ENCODE measurements at places on chromosomes 12 and 14.

DNA sequence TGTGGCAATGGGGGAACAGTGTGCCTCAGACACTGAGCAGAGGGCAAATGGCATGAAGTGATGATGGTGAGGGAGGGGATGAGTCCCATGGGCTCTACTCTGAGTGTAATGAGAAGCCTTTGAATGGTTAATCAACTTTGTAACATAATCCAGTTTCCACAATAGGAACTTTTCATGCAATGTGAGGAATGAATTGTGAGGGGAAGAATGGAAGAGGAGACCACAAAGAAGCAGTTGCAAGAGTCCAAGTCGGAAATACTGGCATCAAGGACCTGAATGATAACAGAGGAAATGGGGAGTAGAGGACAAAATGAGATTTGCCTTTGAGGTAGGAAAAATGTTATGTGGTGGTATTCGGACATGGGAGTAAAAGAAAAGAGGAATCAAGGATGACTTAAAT is 476.9 kb upstream of the PRICKLE1 start:
- DNase-seq = no peak

DNA sequence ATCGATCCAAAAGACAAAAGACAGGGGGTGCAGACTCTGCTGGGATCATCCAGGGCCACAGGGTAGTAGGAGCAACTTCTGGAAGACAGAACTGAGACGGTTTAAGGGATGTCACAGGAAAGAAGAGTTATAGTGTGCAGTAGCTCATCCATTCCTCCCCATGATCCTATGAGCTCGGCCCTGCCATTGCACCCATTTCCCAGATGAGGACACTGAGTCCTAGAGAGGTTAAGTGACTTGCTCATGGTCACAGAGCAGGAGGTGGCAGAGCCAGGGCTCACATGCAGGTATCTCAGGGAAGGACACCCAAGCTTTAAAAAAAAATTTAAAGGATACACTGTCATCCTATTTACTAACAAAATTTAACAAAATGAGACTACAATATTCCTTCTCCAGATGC is 86.1 kb upstream of the FZD10 start:
- no peak for DNase-seq

DNA sequence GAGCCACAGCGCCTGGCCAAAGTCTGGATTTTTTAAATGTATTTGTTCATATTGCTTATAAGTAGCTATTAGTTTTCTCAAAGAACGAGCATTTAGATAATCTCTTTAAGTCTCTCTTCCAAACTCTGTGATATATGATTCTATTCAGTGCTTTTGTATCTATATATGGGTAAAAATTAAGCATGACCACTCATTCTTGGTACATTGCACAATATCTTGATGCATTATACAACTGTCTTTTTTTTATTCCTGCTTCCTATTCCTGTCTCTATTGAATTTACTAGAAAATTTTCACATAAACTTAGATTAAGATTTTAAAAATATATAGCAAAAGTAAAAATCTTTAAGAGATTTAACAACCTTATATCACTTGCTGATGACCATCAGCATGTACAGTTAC is 29.1 kb downstream of the SOCS2 start:
- no peak for DNase-seq

DNA sequence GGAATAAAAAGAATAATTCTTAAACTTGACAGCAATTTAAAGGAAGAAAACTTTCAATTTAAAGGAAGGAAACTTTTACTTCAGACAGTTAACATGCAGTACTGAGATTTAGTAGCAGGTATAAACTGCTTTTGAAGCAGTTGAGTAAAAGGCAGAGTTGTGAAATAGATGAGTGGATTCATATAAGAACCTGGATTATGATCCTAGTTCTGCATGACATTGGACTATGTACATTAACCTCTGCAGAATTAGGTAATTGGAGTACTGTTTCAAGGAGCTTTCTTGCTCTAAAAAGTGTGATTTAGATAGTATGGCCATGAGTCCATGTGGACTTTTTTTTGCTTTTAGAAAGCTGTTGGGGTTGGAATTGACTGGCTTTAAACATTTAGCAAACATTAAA is 29.7 kb downstream of the ATP2A2 start:
- no peak for DNase-seq

DNA sequence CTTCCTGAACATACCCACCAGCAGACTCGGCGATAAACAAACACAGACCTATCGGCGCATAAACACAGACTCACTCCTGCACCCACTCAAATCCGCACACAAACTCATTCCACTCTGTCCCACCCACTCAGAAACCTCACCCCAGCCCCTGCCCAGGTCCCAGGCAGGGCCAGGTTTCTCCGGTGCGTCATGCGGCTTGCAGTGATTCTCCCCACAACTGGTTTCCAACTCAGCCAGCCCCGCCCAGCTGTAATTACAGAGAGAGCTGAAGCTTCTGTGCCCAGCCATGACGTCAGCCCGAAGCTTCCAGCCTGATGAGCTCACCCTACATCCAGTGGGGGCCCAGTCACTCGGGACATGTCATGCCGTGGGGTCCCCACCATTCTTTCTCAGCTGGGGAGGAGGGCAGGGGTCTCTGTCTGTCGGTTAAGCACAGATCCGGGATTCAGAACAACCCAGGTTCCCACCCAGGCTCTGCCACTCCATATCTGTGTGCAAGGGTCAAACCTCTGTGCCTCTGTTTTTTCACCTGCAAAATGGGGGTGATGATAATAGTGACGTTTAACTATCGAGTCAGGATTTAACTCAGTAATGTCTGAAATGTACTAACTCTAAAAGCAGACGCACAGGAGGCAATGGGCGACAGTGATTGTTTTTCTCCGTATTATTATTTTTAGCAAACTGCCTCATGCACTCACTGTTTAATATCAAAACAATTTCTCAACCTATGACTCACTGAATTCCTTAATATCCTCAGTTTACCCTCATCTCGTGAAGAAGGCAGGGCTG is 2.3 kb upstream of the HSPB8 start:
- peak; percentile 8 for DNase-seq

DNA sequence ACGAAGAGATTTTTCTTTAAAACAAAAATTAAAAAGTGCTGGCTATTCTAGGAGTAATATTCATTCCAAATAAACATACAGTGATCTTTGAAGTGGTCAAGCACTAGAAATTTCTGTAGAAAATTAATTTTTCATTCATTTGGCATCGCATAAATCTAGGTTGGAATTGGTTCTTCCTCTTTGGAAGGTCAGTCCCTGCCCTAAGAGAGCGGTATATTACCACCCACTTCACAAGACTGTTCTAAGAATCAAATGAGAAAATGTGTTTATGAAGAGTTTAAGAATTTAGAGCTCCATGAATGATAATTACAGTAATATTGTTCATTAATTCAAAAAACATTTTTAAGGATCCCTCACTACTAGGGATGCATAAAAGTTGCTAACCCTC is 444 bp upstream of the GEMIN2 start:
- DNase-seq = no peak

DNA sequence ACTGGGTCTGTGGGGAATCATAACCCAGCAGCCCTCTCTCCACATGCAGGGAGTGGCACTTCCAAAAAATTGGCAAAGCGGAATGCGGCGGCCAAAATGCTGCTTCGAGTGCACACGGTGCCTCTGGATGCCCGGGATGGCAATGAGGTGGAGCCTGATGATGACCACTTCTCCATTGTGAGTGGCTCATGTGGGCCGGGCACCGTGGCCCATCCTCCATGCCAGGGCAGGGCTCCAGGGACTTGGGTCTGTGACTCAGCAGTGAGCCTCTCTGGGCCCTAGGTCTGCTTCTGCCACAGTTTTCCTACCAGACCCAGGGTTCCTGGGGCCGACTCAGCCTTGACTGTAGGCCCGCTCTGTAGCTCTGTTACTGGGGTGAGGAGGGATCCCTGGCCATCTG is 2.2 kb downstream of the NPFF start:
- DNase-seq = no peak

GRCh38 chr14:53390008-53390407 is 236.9 kb upstream of the DDHD1 start:
- no peak for DNase-seq

DNA sequence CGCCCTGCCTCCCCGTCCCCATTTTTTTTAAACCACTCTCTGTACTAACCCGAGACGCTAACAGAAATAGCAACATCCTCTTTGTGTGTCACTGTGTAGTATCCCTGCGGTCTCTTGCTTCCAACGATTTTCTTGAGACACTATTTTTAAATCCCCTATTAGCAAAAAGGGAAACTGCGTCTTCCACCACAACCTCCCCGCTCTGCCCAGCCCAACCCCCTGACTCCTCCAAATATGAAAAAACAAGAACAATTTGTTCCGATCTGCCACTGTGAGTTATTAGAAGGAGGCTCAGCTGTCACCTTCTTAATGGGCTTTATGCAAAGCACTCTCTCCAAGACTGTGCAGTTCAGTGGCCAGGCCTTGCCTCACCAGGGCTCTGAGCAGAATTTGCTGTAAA is 76.3 kb downstream of the MAP1LC3B2 start:
- no peak for DNase-seq

DNA sequence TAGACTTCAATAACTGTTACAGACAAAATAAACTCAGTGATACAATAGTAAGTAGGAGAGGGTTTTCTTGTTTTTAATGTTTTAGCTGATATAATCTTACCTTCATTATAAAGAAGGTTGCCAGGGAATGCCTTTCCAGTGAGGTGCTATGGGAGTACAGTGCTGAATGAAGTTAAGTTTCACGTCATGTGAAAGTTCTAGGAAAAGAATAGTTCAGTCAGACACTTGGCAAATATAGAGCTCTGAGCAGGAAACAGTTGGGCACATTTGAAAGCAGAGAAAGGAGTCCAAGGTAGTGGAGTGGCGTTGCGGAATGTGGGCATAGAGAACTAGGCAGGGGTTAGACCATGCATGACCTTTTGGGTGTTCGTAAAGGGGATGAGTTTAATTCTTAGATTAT is 88.6 kb upstream of the DCN start:
- no peak for DNase-seq

DNA sequence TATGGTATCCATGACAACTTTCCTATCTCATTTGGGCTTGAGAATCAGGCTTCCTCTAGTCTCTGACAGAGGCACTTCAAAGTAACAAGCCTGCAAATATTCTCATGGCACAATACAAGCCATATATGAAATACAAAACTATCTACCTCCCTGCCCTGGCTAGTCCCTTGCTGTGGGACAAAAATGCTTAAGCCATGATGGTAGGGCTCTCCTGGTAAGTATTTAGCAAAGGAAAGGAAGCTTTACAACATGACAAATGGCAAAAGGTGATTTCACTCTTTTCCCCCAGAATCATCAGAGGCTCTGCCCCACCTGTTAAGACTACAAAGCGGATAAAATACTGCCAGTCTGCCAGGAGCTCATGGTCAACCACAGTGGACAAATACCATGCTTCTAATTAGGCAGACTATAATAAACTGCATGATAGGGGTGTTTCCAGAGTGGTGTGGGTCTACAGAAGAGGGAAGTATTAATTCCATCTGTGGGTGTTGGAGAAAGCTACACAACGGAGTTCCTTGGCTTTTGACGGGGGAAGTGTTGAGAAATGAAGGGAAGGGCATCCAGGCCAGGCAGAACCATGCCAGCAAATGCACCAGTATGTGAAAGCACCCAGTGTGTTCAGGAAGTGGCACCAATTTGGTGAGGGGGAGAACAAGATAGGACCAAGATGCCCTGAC is 92.9 kb downstream of the SPTSSA start:
- no peak for DNase-seq

GRCh38 chr12:93287149-93287548 is 90.6 kb upstream of the NUDT4 start:
- DNase-seq = no peak

- DNase-seq = no peak
These were observed 101.6 kb downstream of the MGAT4C start for GRCh38 chr12:86154620-86155019.

DNA sequence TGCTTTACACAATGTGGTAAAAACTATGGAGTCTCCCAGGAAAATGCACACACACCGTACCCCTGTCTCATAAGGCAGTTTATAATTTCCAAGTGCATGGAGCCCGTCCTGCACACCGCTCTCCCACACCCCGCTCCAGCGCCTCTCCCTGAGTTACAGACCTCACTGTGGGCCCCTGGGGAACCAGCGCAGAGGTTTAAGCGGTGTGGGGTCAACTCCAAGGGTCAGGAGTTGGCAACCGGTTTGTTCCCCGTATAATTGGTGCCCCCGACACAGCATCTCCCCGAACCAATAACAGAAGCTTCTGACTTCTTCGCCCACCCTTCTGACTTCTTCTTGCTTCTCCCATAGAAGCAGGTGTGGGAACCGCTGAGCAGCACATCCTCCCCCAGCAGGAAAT is 58.4 kb upstream of the DDX11 start:
- no peak for DNase-seq

DNA sequence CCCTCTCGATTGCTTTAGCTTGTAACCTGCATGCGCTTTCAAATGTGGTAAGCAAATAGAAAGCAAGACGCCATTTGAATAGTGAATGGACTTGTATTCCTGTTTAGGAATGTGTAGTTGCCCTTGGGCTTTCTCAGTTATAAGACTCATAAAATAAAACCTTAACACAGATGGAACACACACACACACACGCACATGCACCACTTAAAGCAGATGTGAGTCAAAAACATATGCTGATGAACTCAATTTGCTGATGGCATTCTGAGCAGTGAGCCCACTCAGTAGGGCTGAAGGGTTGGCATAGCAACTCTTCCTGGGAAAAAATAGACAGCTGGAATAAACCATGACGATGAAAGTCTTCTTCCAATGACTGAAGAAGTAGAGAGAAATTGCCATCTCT is 360.5 kb downstream of the APAF1 start:
- DNase-seq = no peak

- DNase-seq = no peak
These were observed 174.0 kb upstream of the C14orf180 start for GRCh38 chr14:104405360-104406226.

GRCh38 chr12:57158665-57159064 is 11.2 kb upstream of the LRP1-AS start:
- no peak for DNase-seq

DNA sequence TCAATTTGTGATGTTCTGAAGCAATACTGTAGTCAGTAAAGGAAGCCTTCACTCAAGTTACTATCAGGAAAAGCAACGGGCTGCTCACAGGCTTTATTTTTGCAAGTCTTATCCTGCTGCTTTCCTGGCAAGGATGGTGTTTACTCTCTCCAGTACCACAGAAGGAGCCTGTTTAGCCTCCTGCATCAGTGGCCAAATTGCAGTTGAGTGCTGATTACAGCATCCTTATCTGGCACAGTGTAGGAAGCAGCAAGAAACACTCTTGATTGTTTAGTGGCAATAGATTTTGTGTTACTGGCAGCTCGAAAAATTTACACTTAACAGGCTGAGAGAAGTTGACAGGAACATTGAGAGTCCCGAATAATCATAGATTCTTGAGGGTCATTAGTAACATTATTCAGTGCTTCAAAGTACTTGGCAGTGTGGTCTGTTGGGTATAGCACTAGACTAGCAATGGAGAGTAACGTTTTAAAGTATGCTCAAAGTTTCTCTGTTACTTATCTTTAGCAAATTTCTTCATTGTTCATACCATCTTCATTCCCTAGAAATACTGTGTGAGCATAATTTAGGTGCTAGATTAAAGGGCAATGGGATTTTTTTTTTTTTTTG is 11.7 kb downstream of the TULP3 start:
- peak; percentile 86 for DNase-seq

GRCh38 chr14:90508536-90509254 is 111.9 kb downstream of the CALM1 start:
- DNase-seq = no peak
